BJ (cell line): ENCODE measurements at places on chromosomes 16 and 17. TPM values are rescaled to one million over a fixed set of nuclear protein-coding genes. Genes with fewer than 3 reads are reported as not detected.

CCDC92B gene
- polyA plus RNA-seq = 0.02 TPM in 1 of 2 replicates, not detected in the other

GRCh38 chr17:33120103-33120502 is 128.5 kb downstream of the SPACA3 start:
- no peak for DNase-seq

GRCh38 chr16:86504315-86505184 is 5.8 kb upstream of the FOXF1 start:
- no peak for DNase-seq

DNA sequence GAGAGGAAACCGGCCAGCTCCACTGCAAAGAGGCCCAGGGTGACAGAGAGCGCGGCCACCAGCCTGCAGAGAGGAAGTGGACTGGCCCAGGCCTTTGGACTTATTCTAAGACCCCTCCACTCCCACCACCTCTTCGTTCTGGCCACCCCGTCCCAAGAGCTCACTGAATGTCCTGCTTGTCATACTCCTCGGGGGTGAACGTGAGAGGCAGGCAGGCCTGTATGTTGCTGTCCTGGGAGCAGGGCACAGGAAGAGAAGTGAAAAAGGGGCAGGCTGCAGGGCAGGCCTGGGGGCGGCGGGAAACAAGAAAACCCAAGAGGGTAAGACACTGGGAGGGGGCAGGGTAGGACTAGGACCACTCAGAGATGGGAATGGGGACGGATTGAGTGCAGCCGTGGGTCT is 384 bp downstream of the TMEM107 start:
- no peak for DNase-seq

DNA sequence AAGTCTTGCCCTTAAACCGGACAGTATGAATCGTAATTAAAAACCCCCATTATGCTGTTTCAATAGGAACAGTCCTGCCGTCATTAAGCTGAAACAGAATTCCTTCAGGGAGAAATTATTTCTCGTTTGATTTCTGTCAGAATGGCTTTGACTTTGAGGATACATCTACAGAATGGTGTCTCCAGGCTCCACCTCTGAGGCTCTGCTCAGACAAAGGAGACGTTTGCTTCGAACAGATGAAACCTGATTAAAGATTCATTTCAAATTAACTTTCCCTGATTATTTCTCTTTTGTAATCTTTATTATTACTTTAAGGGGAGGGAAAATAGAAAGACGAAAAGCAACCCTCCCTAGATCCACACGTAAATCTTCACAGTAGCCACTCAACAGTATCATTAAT is 106.9 kb downstream of the TMEM114 start:
- DNase-seq = no peak

DNA sequence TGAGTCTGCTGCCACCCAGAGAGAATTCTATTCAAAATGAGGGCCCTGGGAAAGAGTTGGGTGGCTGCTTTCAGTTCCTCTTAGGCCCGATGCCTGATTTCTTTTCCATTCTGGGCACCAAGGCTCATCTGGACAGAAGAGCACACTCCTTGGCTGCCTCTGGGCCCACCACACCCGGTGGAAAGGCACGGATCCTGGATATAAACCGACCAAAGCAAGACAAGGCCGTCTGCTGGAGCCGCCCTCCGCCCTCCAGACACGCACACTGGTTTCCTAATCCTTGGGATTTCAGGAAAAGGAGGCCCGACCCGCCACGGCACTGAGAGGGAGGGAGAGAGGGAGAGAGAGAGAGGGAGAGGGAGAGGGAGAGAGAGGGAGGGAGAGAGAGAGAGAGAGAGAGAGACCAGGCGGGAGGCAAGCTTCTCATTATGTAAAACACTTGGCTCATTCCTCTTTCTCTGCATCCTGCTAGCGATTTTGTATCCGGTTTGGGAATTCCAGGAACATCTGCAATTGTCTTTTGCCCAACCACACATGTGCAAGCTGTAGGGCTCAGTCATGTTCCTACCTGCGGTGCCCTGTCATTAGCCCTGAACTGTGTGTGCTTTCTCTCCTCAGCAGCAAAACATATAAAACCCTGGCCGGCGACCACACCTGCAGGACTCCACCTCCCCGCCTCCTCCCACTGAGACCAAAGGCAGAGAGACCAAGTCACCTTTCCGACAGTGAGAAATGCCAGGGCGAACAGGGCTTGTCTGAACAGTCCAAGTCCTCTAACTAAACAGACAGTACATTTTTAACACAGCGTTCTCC is 347.2 kb downstream of the SOX9 start:
- peak; percentile 64 for DNase-seq

GRCh38 chr17:57544834-57545463 is 200.2 kb downstream of the CCDC182 start:
- no peak for DNase-seq
